BE2C (cell line): ENCODE measurements at places on chromosomes 1 and 21.

DNA sequence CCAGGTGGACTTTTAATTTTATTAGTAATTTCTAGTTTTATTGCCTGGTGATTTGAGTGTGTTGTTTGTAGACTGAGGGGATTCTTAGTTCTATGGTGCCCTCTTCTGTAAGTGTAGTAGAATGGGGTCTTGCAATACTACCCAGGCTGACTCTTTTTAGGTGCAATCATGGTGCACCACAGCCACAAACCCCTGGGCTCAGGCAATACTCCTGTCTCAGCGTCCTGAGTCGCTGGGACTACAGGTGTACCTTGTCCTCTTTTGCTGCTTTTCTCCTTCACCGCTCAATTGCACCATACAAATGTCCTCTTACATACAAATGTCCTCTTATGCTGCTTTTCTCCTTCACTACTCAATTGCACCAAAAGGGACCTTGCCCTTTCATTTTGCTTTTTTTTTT lies 43.1 kb downstream of the SCP2 start:
- no peak for DNase-seq

- DNase-seq, result no peak
These were observed 53.4 kb downstream of the RPS6KA1 start for GRCh38 chr1:26582836-26583460.

GRCh38 chr1:203512848-203513584 lies 19.1 kb downstream of the OPTC start:
- DNase-seq, result no peak

GRCh38 chr1:45490121-45490625 lies 790 bp downstream of the TESK2 start:
- no peak for DNase-seq

GRCh38 chr1:229479660-229480399 lies 28.3 kb downstream of the NUP133 start:
- DNase-seq, result no peak

DNA sequence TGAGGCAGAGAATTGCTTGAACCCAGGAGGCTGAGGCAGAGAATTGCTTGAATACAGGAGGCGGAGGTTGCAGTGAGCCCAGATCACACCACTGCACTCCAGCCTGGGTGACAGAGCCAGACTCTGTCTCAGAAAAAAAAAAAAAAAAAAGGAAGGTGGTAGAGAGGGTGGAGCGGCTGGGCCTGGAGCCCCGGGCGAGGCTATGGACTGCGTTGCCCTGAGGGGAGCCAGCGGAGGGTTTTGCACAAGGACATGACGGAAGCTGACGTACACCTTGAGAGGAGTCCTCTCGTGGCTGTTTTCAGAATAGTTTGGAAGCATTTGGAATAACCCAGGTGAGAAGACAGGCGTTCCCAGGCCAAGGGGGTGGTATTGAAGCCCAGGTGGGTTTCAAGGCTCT lies 6.9 kb upstream of the FBLIM1 start:
- no peak for DNase-seq

- no peak for DNase-seq
These were observed 27.6 kb downstream of the RAP1GAP start for GRCh38 chr1:21641537-21641936.

- no peak for DNase-seq
These were observed 5.9 kb upstream of the KIF26B start for GRCh38 chr1:245148861-245149260.

DNA sequence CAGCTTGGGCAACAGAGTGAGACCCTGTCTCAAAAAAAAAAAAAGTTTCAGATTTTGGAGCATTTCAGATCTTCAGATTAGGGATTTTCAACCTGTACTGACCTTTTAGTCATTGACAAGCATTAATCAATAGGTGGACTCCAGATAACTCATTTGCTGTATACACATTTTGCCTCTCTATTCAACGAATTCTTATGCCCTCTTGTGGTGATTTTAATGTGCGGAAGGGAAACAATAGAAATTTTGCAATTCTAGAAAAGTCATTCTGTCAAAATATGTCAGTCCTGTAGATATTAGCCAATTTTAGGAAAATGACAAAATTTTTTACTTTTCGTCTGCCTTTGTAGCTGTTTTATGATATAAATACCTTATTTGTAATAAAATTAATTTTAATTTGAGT lies 11.6 kb upstream of the OR2G2 start:
- DNase-seq, result no peak

DNA sequence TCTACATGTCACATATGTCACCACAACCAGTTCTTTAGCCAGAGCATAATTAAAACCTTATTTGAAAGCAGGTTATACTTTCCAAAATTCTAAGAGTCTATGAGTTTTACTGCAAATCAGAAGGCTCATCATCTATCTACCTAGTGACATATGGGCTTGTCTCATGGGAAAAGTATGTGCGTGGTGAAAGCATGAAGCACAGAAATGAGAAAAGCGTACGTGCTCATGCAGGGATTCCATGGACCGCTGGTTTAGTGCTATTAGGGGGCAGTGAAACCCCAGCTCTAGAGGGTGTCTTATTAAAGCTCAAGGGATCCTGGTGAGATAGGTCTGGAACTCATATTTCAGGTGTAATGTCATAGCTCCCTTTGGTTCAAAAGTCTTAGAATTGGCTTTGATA lies 50.2 kb downstream of the FAM163A start:
- DNase-seq, result no peak

DNA sequence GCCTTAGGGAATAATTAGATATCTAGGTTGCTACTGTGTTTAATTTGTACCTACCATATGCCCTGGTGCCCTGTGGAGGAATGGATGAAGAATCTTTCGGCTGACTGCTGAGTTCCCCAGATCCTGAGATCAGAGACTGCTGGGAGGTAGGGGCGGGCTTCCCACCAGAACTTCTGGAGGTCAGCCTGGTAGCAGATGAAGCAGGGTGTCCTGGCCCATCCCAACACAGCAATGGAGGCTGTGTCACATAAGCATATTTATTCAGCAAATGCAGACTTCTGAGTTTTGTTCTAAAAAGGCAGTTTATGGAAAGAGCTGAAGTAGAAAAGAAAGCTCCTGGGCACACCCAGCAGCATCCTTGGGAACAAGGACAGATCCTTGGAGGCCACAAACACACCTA lies 74.0 kb downstream of the KRTAP19-8 start:
- DNase-seq, result no peak

DNA sequence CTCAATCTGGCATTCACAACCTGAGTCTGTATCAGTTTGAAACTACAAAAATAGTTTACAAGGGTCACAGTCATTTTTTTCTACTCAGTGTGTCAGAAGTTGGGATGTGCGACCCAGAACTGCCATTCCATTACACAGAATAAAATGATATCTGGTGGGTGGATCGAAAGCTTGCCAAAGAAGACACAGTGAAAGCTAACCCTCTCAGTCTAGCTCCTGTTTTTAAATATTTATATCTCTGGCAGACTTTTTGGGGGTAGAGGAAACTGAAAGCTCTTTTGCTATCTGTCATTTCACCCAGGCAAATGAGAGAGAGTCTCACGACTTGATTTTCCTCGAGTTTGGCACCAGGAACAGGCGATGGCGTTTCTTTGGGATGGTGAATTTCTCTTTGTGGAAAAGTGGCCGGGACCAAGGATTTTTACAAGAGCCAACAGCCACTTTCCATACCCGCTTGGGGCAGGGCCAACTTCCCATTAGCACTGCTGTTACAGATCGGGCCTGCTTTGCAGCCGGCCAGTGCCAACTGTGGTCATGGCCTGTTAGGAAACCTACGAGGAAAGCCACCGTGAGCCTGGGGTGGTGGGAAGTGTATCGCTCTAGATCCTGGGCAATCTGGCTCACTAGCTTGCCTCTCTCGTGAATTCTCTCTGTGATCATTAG lies 185.5 kb upstream of the NFIA start:
- peak; percentile 67 for DNase-seq

DNA sequence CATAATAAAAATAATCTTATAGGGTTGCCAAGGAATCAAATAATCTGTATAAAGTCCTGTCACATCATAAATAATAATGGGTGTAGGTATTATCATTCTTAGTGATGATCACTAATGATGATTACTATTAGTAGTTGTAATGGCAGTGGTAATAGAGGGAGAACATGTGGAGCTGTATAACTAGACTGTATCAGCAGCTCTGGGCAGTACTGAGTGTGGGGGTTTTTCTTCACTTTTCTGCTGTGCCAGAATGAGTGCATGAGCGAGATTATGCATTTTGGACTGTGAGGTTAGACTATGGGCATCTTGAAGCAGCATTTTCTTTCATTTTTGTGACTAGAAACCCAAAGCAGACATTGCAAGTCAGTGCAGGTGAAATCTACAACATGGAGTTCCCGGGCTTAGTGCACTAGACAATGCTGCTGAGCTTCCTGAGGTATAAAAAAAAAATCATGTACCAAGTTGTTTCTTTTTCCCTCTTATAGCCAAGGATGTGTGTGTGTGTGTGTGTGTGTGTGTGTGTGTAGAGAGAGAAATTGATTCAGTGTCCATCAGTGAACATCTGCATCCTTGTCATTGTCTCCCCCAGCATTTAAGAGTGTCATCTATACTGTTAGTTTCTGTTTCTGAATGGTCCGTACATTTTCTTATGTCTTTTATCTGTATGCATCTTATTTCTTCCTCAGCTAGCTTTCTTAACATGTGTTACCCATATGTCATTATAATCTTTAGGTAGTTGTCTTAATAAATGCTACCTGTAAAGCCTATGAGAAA lies 86.6 kb downstream of the GIPC2 start:
- DNase-seq, result no peak
